ENCODE measurements at places on chromosomes 2 and 18.

DNA sequence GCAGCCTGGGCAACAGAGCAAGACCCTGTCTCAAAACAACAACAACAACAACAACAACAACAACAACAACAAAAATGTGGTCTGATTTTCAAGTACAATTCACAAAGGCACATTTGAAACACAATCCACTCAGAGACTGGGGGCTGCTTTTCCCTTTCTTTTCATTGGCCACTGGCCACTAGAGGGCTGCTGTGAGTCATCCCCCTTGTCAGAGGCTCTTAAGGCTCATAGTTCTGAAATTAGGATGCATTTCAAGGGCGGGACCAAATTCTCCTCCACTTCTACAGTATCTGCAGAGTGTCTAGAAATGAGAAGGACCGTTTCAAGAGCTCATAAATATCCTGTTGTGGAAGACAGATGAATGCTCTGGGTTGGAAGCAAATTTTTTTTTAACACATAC, 285.4 kb downstream of the NRXN1 start:
- no peak for DNase-seq

DNA sequence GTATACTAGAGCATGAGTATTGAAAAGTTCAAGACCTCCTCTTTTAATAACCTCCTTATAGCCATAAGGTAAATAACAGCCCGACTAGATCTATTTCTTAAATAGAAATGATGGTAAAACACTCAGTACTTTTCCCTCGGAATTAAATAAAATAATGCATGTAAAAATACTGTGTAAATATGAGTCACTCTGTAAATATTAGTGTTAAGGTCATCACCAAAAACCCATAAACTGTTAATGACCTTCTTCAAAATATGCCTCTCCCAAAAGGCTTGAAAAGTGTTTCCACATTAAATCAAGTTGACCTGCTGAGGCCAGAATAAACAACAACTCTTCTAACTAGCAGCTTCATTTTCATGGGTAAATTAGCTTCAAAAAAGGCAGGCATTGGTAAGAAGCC, 25.3 kb upstream of the BZW1 start:
- DNase-seq = no peak

DNA sequence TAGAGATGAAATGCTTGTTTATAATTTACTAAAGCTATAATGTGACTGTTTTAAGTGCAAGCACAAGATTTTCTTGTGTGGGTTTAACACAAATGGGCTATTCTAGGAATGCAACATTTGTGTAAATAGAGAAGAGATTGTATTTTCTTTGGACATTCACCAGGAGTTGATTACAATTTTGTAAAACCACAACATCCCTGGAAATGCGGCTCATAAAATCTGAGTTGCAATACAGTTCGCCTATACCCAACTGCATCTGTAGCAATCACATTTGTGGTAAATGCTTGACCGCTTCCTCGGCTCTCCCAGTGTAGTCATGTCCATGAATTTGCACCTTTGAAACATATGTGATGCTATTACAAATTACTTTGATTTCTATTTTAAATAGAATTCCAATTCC, 348.7 kb upstream of the CDH20 start:
- peak; percentile 38 for DNase-seq

DNA sequence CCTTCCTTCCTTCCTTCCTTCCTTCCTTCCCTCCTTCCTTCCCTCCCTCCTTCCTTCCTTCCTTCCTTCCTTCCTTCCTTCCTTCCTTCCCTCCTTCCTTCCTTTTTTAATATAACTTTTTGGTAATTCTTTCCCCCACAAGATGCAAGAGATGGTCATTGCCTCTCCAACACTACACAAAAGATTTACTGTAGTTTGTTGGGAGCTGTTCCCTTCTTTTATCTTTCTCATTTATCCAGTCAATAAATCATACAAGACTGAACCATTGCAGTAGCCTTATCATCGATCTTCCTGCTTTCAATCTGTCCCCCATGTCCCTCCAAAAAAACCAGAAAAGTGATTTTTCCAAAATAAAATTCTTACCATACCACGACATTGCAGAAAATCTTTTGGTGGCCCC, 8.2 kb downstream of the APCDD1 start:
- no peak for DNase-seq

DNA sequence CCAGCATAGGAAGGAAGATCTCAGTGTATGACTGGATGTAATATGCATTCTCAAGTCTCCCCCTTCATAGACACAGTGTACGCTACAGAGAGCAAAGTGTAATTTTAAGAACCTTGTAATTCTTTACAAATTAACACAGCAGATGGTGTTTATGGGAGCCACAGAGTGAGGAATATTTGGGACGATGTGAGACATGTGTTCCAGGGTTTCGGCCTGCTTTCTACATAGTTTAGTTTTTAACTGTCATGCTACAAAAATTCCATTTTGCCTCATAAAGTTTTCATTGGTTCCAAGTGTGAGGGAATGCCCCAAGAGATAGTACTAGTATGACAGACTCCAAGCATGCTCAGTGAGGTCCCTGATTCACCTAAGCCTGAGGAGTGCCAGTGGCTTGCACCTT, 76.2 kb upstream of the LRRTM1 start:
- no peak for DNase-seq

DNA sequence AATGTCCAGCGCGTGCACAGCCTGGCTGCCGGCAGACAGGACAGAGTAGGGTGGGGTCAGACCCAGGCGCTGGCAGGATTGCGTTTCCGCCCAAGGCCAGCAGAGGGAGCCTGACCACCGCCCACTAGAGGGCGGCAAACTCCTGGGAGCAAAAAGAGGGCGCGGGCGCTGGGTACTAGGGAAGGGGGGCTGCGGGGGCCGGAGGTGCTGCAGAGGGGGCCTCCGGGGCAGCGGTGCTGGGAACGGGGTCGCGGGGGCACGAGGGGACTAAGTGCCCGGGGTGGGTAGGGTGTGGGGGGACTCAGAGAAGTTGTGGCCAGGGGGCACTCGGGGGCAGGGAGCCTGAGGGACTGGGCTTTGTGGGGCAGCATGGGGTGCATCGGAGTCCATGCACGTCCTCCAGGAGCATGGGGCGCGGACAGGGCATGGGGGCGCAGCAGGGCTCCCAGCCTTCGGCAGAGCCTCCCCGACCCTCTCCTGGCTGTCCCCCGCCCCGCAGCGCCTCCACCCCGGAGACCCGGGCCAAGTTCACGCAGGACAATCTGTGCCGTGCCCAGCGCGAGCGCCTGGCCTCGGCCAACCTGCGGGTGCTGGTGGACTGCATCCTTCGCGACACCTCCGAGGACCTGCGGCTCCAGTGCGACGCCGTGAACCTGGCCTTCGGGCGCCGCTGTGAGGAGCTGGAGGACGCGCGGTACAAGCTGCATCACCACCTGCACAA, 3.2 kb downstream of the TEKT4 start:
- DNase-seq = peak; percentile 84

- no peak for DNase-seq
Observed at GRCh38 chr2:144120487-144120886, 399.4 kb downstream of the ZEB2 start.

GRCh38 chr2:71129902-71130151, 202 bp downstream of the MCEE start:
- no peak for DNase-seq

DNA sequence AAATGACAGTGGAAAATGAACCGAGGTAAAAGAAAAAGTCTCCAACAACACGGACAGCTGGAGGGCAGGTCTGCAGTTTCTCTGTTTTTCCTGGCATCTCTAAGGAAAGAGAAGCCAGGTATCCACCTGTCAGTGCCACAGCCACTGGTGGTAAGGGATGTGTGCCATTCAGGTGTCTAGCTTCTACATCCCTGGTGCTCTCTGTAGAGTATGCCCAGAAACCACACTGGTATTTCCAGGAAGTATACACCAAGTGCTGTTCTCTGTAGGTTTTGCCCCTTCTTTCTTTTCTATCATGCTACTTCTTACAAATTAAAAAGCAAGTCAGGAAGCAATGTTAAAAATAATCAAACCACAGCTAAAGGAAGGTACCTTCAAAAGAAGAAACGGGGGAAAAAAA, 7.6 kb upstream of the AGFG1 start:
- no peak for DNase-seq
